AG08395 (cell line): ENCODE measurements at places on chromosomes 16 and 17.

GRCh38 chr17:79976451-79976850, 59.2 kb downstream of the TBC1D16 start:
- no peak for DNase-seq

DNA sequence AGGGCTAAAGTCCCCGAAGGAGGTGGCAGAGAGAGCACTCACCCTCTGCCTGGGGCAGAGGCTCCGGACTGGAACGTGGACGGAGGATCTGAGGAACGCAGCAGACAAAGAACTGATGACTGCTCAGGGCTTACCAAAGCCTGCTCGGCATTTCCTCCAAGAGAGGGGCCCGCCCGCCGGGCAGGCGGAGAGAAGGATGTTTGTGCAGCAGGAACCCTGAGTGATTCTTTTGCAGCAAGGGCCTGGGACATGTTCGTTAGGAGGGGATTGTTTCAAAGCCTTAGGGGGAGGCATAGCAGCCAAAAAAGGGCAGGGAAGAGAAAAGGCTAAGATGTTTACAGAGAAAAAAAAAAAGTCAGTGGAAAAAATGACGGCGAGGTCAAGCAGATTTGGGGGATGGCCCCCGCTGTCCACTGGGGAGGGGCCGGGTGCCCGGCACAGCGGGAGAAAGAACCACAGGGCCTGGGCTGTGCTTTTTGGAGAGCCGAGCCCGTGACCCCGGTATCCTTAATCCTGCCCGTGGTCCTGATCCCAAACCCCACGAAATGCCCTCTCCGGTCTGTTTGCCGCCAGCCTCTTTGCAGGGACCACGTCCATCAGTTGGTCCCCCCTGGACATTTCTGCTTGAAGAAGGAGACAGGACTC, 129.3 kb downstream of the NTN1 start:
- DNase-seq, result peak; percentile 62

GRCh38 chr16:19524616-19525384, 1.1 kb downstream of the CCP110 start:
- DNase-seq, result no peak

GRCh38 chr16:24815021-24815420, 30.7 kb upstream of the SLC5A11 start:
- DNase-seq, result no peak

DNA sequence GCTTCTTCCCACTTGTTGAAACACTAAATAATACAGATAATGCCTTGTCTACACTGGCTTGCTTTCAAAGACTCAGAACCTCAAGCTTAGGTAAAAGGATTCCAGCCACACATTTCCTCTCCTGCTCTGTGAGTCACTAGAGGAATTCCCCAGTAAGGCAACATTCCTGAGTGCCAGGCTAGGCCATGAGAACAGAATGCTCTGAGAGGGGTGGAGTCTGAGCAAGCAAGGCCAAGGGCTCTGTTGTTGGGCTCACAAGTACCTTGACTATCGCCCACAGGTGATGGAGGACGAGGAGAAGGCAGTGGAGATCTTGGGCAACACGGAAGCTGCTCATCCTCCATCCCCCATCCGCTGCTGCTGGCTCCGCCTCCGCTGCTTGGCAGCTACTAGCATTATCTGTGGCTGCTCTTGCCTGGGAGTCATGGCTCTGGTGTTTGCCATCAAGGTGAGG, 6.7 kb upstream of the PHKG2 start:
- DNase-seq, result peak; percentile 87

DNA sequence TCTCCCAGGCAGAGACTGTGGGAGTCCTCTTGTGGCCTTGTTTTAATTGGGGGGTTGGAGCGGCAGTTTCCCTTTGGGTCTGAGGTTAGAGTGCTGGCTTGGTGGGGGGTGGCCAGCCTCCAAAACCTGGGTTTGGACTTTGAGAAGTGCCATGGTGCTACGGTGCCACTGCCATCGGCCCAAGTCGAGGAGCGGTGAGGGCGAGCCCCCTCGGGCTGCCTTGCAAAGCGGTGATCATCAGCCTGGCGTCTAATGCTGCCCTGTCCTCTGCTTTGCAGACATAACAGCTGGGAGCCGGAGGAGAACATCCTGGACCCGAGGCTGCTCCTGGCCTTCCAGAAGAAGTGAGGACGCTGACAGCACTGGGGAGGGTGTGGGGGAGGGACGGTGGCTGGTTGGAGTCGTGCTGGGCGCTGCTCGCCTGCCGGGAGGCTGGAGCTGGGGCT, 1.2 kb downstream of the CBX2 start:
- no peak for DNase-seq

DNA sequence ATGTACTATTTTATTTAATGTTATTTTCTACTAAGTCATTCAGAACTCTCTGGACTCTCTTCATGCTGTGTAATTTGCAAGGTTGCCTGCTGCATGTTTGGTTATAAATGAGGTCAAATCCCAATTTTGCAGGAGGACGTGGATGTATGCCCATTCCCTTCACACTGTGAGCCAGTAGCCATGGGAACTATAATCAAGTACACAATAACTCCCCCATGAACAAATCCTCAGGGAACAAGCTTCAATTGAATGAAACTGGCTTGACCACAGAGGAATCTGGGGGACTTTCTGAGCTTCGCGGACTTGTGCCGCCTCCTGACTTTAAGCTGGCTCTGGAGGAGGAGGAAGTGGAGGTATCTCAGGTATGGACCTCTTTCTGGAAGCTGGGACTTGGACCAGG, 14.6 kb upstream of the KCTD13 start:
- DNase-seq, result no peak

DNA sequence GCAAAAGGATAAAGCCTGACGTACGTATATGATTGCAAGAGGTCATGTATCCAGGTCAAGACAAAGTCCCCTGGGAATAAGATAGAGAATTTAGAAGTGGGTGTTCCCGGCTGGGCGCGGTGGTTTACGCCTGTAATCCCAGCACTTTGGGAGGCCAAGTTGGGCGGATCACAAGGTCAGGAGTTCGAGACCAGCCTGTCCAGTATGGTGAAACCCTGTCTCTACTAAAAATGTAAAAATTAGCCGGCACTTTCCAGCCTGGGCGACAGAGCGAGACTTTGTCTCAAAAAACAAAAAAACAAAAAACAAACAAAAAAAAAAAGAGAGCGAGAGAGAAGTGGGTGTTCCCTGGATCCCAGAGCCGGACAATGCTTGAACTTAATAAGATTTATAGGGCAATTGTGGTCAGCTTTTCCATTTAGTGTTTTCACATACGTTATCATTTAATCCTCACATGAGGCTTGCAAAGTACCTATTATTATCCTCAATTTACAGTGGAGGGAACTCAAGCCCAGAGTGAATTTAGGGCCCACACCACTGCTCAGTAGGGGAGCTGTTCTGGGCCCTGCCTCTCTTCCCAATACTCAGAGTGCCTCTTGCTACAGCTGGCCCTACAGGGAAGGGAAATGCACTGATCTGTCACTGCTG, 481 bp upstream of the GLTPD2 start:
- DNase-seq, result no peak

DNA sequence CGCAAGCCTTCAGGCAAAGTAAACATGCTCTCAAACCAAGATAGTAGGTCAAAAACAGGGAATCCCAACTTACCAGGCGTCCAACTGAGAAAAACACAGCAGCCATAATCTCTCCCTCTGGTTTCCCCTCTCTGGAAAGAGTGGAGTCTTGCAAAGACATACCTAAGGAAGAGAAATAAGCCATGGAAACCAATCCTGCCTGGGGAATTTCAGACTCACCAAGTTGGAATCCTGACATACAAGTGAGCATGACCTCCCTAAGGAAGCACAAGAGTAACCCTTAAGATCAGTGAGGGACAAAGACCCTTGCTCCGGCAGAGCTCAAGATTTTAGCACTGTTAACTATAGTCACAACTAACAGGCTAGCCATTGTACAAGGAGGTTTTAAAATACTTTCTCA, 4.1 kb downstream of the ZNF624 start:
- no peak for DNase-seq

- no peak for DNase-seq
Measured at GRCh38 chr16:86726340-86726739, 148.0 kb downstream of the FOXL1 start.

DNA sequence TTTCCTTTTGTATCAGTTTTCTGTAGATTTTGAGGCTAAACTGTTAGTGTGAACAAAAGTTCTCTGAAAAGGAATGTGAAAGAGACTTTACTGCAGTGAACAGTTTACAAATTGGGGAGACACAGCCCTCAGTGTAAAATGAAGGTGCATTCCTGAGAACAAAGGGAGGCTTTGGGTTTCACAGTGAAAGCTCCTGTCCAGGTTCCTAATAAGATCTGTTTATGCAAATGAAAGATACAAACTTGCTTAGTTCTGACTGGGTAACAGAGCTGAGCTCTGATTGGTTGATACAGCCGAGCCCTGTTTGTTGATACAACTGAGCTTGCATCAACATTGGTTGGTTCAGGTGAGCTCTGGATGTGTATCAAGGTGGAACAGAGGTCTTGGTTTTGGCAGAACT, 8.3 kb upstream of the CDRT15 start:
- DNase-seq, result no peak

DNA sequence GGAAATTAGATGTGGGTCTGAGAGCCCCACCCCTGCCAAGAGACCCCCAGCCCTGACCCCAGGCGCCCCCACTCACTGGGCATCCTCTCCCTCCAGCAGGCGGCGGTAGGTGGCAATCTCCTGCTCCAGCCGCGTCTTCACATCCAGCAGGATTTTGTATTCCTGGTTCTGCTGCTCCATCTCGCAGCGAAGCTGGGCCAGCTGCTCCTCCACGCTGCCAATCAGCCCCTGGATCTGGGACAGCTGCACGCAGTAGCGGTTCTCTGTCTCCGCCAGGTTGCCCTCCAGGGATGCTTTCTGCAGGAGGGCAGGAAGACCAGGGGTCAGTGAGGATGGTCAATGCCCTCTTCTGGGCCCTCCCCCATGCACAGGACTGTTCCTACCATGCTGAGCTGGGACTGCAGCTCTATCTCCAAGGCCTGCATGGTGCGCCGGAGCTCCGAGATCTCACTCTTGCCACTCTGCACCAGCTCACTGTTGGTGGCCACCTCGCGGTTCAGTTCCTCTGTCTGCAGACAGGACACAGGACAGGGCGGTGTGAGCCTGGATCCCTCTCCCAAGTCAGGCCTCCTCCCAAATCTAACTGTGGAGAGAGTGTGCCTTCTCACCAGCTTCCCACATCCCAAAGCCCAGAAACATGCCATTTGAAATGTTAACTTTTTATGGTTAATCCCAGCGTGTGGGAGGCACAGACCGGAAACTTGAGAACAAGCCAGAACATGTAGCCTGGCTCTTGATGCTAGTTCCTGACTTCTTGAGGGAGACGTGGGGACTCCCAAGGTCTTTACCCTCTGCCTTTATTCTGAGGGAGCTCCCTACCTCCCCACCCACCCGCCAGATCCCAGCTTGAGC, 3.6 kb downstream of the KRT17 start:
- no peak for DNase-seq

- DNase-seq, result no peak
Measured at GRCh38 chr16:47392081-47392480, 68.8 kb downstream of the ITFG1 start.

DNA sequence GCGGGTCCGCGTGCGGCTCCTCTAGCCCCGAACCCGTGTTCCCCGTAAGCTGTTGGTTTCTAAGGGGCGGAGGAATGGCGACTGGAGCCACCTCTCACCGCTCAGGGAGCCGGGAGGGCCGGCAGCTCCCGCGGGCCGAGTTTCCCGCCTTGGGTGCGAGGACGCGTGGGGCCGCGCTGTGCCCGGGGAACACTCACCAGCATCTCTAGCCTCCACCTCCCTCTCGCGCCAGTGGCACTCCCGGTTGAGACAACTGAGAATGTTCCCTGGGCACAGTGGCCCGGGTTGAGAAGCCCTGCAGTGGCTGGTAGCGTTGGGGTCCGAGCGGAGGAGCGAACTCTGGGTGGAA, 560 bp downstream of the TELO2 start:
- DNase-seq, result no peak

- DNase-seq, result no peak
Measured at GRCh38 chr17:34633351-34633750, 54.0 kb downstream of the TMEM132E start.

DNA sequence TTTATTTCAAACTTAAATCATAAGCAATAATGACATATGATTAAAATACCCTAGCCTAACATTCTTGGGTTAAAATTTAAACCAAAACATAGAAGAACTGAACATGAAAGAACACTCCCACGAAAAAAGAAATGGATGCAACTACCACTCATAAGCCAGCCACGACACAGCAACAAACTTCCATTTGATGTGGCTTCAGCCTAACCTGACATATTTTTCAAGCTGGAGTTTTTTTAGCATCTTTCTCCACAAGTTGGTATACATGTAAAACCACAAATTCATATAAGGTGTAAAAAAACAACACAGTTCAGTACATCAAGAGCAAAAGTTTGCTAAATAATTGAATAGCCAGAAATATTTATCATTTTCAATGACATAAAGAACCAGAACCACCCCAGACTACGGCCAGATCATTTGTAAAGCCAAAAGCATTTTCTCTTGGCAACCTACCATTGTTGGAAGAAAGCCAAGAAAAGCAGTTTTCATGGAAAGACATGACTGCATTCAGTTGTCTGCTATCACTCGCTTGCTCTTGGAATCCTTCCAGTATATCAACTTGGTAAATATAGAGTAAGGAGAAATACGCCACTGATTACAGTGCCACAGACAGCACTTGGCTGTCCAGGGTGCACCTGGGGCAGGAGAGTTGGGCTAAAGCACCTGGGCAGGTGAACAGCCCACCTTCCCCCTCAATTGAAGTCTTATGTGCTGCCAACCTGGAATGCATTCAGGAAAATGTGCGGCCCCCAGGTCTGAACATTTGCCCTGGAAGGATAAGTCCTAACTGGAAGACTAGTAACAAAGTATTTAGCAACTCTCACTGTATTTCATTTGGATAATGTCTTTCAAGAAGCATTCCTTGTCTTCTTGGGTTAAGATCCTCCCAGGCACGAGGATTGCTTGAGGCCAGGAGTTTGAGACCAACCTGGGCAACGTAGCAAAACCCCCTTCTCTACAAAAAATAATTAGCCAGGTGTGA, 60.5 kb downstream of the CREBBP start:
- DNase-seq, result peak; percentile 86
